ENCODE measurements at places on chromosomes 16 and 17.

- DNase-seq = no peak
Measured at GRCh38 chr17:8192070-8192815, 2.3 kb upstream of the BORCS6 start.

DNA sequence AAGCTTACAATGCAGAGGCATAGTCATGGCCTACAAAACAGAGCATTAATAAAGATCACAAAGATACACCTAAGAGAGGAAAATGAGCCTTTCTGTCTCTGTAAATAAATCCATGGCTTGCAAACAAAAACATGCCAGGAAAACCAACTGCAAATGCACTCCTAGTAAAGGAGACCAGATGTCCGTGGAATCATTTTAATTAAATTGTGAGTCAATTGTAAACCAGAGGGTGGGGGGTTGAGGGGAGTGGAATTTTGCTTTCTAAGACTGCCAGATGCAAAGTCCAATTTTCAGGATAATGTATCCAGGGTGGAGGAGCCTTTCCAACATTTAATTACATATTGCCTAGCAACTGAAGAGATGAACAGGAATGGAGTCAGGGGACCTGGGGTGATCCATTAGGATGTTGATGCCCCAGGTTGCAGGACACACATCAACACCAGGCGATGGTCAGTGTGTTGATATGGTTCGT lies 390.3 kb upstream of the CCL2 start:
- DNase-seq = no peak

GRCh38 chr16:28573738-28574718 lies 20.3 kb downstream of the SGF29 start:
- no peak for DNase-seq

- DNase-seq = no peak
Measured at GRCh38 chr17:7883781-7884386, 4.7 kb upstream of the CHD3 start.

DNA sequence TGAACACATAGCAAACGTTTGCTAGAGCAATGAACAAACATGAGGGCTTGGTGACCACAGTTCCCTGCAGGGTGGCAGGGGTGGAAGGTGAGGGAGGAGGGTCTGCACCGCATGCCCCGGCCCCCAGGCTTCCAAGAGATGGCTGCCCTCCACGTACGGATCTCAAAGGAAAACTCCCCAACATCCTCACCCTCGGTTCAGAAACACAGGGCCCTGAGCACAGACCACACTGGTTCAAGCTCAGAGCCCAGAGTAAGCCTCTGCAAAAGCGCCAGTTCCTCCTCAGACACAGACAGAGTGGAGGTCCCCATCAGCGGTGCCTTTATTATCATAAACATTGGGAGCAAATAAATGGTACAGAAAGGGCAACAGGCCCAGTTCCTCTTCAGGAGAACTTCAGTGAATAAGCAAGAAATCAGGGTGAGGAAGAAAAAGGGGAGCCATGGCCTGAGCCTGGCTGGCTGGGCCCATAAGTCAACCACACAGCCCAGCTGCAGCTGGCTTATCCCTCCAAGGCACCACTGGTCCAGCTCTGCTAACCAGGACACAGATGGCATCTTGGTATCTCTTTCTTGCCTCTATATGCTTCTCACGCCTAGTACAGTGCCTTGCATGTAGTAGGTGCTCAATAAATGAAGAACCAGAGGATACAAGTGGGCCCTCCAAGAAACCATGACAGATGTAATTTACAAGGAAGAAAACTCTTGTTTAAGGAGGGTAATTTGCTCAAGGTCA lies 11.0 kb downstream of the MPO start:
- no peak for DNase-seq

DNA sequence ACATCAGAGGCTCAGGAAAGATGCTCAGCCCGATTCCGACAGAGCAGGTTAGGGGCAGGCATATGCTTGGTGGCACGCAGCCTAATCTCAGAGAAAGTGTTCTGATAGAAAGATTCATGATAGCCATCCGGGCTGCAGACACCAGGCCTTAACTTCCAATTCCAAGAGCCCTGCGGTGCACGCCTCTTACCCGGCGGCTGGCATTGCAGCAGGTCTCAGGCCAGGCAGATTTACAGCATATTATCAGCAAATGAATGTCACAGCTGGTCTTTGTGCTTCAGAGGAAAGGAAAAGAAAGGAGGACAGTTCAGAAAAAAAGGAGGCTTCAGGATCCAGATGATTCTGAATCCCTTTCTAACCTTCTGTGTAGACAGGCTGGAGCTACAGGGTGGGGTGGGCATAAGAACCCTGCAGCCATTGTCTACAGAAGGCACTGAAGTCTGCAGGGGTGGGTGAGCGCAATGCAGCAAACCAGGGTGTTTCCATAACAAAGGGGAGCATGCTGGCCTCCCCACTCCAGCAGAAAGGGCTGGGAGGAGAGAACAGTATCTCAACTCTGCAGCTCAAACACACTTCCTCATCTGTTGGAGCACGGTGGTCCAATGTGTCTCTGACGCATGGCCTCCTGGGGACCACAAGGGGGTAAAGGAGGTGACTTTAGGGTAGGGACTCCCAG lies 277.4 kb upstream of the XYLT1 start:
- DNase-seq = no peak

GRCh38 chr16:78596996-78597422 lies 497.6 kb downstream of the WWOX start:
- no peak for DNase-seq

DNA sequence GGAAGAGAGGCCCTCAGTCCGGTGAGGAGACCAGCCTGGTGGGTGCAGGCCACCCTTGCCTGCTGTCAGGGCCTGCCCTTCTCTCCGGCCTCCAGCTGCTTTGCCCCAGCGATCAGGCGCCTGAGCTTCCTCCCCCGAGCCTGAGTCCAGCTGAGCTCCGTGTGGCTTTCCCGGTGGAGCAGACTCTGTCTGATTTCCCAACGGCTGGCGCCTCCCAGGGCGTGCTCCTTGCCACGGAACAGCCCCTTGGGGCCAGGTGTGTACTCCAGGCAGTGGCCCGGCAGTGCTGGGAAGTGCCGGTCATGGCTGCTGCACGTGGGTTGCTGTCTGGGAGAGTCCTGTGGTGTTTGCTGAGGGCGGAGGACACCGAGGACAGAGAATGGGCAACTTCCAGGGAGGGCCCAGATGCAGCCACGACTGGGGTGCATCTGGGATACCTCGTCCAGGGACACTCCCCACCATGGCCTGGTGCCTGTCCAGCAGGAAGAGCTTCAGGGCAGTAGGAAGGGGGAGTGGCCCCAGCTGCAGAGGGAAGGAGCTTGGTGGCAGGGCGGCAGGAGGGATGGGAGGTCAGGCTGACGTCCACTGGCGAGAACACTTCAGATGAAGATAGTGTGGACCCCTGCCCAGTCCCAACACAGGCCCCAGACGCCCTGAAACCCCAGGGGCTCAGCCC lies 22.5 kb downstream of the METRNL start:
- no peak for DNase-seq

DNA sequence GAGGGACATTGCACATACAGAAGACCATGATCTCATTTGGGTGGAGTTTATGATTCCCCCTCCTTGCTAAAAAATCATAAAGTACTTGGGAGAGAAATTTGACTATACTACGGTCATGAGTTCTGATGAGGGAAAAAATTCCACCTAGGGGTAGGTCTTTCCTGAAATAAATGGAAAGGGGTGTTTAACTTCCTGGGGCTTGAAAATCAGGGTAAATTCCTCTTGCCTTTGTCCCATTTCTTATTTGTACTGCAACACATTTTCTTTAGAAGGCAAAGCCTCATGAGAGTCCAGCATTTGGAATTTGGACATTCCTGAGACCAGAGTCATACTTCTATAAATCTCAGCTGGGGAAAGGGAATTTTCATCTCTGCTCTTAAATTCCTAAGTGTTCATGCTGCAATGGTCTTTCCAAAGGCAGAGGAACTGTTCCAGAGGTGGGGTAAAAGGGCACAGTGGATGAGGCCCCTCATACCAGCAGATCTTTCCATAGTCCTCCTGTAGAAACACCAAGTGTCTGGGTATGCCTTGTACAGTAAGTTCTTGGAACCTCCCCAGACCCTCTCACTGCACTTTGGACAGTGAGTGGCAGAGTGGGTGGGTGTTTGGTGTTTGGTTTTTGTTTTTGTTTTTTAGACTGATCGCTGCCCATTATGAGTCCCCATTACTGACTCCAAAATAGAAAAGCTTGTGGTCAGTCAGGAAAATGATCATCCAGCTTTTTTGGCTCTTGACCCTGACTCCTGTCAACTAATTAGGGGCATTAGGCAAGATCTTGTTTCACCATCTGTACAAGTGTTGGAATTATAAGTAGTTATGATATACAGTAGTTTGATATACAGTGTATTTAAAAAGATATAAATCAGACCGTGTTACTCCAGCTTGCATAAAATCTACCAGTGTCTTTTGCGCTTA lies 6.0 kb downstream of the LYRM1 start:
- DNase-seq = no peak

GRCh38 chr16:85330694-85331188 lies 218.5 kb upstream of the CIBAR2 start:
- DNase-seq = peak; percentile 93

DNA sequence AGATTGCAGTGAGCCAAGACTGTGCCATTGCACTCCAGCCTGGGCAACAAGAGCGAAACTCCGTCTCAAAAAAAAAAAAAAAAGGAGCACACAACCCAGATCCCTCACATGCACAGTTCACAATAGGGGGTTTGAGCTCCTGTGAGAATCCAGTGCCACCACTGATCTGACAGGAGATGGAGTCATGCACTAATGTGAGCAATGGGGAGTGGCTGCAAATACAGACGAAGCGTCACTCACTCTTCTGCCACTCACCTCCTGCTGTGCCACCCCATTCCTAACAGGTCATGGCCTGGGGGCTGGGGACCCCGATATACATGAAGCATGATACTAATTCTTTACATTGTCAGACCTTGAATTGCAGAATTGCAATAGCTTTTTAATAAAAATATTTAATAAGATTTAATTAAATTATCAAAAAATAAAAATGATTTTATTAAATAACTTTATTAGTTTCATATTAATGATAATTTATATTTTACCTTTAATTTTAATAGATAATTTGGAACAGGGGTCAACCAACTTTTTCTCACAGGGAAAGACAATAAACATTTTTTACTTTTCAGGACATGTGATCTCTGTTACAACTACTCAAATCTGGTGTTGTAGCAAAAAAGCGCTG lies 171.4 kb downstream of the COPRS start:
- DNase-seq = no peak

DNA sequence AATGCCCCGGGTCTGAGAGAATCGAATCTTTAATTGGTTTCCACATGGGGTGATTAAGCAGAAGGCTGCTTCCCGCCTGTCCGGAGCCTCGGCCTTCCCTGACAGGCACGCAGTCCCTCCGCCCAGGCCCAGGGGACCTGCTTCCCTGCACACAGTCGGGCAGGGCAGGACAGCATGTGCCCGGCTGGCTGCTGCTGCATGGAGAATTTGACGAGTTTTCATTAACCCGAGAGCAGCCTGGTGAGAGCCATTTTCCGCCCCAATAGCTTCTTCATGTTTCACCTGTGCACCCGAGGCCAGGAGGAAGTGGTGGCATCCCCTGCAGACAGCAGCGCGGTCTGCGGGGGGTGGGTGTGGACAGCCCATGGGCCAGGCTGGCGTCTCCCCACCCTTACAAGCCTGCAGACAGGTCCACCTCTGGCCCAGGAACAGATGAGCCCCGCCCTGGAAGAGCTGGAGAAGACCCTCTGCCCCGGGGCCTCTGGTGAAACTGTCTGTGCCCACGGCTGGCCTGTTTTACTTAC lies 67.0 kb downstream of the KLHDC4 start:
- DNase-seq = no peak

DNA sequence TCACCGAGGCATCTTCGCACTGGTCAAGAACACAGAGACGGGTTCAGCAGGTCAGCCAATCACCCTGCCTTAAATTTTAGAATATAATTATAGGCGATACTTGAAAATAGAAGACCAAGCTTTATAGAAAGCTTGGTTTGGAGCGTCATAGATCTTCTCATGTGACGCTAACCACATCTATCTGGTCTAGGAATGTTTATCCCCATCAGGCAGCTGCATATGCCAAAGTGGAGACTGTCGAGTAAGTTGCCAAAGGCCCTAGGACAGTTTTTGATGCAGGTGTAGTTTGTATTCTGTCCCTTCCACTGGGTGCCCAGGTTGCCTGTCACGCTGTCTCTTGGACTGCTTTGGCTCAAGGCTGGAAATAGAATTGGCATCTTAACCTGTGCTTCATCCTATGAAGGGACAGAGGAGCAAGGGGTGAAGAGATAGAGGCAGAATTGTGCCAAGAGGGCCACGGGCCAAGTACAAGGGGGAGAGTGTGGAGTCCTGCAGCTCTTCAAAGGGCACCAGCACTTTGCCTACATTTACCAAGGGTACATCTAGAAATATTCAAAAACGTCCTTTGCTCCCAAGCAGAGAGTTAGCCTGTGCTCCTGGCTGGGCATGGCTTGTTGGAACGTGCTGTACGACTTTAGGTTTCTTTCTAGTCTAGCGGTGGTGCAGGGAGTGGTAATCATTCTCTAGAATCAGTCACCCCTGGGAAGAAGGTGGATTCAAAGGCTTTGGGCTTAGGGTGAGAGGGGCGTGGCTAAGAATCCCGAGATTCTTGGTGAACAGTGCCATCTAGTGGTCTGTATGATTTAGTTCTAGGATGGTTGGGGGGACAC lies 5.3 kb upstream of the WIPI1 start:
- peak; percentile 11 for DNase-seq

DNA sequence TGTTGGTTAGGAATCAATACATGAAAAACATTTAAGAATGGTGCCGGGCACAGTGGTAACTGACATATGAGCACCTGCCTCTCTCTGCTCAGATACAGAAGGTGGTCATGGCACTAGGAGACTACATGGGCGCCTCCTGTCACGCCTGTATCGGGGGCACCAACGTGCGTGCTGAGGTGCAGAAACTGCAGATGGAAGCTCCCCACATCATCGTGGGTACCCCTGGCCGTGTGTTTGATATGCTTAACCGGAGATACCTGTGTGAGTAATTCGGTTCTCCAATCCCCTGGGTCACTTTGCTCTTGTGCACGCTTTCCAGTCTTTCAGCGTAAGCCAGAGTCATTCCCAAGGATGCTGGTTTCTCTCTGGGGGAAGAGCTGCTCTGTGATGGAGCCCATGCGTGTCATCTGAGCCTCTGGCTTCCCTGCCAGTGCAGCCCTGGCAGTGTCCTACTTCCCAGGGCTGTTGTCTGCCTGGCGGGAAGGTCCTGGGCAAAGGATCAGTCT lies 3.0 kb upstream of the CD68 start:
- DNase-seq = no peak

GRCh38 chr17:55177855-55178217 lies 86.9 kb upstream of the HLF start:
- DNase-seq = no peak

DNA sequence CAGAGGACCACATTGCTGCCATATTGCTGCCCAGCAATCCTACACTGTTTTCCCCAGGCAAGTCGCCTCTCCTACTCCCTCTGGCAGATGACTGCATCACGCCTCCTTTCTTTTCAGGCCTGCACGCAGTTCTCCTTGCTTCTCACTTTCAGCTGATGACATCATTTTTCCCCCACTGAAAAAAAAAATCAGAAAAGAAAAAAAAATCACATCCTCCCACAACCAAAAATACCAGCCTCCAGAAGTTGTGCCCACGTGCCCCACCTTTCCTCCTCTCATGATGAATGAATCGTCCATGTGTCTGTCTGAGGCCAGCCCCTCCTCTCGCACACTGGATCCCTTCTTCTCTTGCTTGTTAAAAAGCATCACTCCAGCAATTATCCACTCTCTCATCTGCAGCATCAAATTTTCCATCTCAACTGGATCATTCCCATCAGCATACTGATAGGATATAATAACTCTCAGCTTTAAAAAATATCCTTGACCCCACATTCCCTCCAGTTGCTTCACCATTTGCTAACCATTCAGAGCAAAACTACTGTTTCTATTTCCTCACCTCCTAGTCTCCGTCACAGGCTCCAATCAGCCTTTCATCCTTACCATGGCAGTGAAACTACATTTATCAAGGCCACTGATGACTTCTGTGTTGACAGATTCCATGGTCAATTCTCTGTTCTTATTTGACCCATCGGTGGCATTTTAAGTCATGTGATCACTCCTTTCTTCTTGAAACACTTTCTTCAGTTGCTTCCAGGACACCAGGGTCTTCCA lies 30.1 kb upstream of the DYNLL2 start:
- DNase-seq = no peak

All from 8988T (cell line).